ENCODE measurements at places on chromosomes 2 and 18.
A peak's percentile ranks its signal among the peaks of the same experiment; 100 is the strongest.

GRCh38 chr2:173457366-173457765, 102.7 kb downstream of the CDCA7 start:
- no peak for DNase-seq

DNA sequence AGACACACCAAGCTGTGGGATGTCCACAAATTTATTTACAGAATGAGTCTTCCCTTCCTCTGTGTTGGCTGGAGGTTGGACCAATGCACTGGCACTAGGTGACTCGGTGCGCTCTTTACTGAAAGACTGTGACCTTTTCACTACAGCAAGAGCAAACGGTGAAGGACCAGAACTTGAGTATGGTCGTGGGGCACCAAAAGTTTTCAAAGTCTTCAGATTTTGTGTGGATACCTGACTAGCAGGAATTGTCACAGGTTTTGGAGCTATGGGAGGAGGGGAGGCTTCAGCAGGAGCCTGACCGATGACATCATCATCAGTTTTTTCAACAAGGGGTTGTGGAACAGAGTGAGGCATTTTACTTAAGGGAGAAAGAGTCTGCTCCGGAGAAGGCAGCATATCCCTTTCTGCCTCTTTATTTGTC, 73.0 kb upstream of the GRB14 start:
- no peak for DNase-seq

DNA sequence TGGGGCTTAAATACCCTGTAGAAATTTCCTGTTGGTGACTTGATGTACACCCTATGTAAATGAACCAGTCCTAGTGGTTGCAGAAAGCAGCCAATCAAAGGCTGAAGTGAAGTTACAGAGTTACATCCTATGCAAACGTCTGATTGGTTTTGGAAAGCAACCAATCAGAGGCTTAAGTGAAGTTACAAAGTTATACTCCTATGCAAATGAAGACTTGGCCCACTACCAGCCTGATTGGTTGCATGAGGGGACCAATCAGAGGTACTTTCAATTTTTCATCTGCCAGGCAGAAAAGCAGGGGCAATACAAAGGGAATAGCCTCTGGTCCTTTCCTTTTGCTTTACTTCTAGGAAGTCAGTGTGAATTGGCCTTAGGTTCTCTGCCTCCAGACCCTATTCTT, 13.6 kb upstream of the ZNF397 start:
- no peak for DNase-seq

GRCh38 chr18:37505321-37505720, 60.3 kb downstream of the CELF4 start:
- DNase-seq, result no peak

GRCh38 chr2:54960164-54960563, 90.1 kb downstream of the RTN4 start:
- no peak for DNase-seq

DNA sequence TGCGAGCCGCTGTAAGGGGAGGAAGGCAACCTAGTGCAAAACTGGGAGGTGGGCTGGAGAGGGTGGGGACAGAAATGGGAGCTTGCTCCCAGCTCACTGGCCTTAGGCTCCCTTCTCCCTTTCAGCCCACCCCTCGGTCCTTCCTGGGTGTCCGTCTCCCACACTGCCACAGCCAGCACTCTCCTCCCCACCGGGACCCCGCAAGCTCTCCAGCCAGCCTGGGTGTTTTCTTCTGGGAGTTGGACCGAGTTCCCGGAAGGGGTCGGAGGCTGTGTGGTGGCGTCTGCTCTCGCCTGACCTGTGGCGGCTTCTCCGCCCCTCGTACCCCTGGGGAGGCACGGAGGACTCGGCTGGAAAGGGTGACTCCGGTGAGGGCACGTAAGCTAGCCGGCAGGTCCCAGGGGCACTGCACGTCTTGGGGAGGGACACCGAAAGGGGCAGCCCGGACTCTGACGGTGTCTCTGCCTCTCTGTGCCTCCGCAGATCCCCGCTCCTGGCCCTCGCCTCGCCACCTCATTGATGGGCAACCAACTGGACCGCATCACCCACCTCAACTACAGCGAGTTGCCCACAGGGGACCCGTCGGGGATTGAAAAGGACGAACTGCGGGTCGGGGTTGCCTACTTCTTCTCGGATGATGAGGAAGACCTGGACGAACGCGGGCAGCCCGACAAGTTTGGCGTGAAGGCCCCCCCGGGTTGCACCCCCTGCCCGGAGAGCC, 1.1 kb downstream of the LRATD1 start:
- no peak for DNase-seq

DNA sequence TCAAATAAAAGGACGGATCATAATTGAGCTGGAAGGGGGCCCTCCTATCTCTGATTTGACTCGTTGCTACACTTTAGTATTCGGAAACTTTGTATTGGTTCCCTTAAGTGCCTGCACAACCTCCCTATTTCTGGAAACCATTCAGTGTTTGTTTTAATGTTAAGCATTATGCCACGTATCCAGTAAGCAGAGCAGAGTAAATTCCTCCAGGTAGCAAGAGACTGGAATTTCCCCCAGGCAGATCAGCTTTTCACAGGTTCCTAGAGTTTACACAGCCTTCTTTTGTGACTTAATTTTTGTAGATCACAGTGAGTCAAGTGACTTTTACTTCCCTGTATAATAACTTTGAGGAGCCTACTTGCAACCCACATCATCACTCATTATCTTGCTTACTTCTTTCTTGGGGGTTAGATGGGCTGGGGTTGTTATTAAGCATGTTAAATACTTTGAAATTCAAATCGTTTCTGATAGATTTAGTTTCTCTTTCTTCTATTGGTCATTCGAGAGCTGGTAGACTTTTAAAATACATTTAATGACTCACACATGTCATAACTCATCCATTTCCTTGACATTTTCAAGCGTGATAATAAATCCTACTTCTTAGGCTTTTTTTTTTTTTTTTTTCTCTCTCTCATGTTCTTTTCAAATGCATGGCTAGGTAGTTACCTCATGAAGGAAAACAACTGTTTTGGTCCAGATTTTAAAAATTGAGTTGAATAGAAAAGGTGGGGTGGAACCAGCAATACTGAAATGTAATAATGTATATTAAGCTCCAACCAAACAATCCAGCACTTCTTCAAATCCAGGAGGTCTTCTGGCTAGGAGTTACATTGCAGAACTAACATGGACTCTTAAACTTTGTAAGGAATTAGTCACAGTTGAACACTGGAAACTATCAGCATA, 219.3 kb downstream of the NEDD4L start:
- peak; percentile 43 for DNase-seq

DNA sequence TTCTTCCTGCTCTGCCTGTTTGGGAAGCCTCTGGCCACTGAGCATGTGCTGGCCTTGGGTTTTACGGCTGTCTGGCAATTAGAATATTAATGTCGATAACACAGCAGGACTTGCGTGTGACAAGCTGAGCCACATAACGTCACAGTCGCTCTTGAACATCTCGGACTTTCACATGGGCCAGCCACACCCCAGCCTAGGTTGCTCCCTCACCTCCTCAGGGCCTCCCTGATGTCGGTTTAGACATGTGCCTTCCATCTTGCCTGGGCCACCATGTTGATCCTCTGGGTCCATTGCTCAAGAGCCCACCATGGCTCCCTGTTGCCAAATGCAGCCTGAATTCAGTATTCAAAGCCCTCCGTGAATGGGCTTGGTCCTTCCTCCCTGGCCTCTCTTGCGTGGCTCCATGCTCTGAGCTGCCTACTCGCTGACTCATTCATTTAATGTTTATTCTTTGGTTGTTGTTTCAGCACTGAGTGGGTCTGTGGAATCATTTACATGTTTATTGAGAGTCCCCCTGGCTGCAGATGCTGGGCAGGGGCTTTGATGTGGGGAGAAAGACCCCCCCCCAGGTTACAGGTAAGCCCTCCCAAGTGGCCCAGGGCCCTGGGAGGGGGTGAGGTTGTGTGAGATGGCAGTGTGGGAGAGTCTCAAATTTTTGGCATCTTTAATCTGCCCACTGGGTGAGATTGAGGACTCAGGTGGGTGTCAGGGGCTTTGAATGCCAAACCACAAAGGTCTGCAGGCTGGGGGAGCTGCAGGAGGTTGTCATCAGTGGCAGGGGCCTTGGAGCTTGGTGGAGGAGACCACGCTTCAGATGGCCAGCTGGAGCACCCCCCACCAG, 62.0 kb downstream of the ODC1 start:
- peak; percentile 40 for DNase-seq

GRCh38 chr2:144943293-144943941, 423.5 kb upstream of the ZEB2 start:
- no peak for DNase-seq

GRCh38 chr2:46153996-46154753, 143.0 kb upstream of the EPAS1 start:
- DNase-seq, result no peak

DNA sequence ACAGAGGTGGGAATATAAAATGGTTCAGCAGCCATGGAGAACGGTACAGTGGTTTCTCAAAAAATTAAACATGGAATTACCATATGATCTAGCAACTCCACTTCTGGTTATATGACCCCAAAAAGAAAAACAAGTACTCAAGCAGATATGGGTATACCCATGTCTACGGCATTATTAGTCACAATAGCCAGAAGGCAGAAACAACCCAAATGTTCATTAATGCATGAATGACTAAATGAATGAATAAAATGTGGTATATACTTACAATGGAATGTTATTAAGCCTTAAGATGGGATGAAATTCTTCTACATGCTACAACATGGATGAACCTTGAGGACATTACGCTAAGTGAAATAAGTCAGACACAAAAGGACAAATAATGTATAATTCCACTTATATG, 266.8 kb upstream of the FBXO11 start:
- DNase-seq, result no peak

GRCh38 chr2:168964251-168964807, 63.2 kb downstream of the G6PC2 start:
- DNase-seq, result peak; percentile 16

DNA sequence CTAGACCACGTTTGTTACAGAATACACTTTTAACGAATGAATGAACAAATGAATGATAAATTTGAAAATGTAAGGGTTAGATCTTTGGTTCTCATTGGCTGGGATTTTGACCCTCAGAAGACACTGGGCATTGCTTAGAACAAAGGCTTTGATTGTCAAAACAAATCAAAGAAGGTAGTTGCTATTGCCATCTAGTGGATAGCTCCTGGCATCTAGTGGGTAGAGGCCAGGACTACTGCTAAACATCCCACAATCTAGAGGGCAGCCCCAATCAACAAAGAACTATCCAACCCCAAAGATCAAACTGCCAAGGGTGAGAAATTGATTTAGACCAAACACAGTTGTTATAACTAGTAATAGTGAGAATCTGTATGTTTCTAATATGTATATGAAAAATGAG, 552.3 kb downstream of the KCNJ3 start:
- no peak for DNase-seq

DNA sequence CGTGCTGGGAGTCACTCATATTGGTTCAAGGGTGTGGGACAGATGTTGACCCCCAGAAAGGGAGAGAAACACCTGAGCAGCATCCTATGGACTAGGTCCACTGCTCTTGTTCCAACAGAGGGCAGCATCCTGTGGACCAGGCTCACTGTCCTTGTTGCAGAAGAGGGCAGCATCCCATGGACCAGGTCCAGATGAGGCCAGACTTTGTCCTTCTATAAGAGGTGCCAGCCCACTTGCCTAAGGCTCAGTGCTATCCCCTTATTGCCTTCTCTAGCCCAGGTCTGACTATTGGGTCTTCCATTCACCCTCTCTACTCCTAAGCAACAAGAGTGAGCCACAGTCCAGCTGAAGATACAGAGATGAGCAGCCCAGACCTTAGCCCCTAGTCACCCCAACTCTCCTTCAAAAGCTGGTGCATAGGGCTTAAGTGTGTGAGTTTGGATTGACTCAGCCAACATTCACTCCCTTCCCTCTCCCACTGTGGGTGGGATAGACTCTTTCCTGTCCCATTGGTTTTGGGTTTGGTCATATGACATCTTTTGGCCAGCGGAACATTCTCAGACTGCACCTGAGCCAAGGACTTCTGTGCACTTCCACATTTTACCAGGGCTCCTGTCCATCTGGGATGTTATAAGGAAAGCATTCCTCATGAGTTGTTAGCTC, 132.4 kb upstream of the GPC1 start:
- DNase-seq, result no peak

DNA sequence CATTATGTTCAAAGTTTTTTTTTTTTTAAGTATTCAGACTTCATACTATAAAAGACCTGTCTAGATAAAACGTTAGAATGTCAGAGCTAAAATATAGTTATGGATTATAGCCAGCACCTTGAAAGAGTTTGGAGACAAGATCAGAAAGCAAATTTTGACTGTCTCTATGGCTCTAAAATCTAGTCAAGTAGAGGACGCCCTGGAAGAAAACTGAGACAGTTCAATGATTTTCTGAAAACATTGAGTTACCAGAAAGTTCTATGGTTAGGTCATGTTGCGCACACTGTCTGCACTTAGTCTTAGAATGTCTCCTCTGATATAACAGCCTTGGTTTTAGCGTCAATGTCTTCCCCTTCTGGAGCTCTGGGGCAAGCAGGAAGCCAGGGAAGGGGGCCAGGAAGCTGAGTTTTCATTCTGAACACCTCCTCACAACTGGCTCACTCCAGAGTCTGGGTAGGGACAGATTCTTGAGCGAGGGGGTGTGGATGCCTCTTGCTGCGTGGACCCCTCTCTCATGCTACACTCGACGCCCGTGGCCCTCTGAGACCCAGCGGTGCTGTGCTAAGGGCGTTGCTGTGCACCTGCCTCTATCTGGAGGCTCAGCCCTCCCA, 99.5 kb downstream of the RNF144A start:
- DNase-seq, result no peak

GRCh38 chr2:43210125-43210466, 16.3 kb downstream of the ZFP36L2 start:
- DNase-seq, result no peak

DNA sequence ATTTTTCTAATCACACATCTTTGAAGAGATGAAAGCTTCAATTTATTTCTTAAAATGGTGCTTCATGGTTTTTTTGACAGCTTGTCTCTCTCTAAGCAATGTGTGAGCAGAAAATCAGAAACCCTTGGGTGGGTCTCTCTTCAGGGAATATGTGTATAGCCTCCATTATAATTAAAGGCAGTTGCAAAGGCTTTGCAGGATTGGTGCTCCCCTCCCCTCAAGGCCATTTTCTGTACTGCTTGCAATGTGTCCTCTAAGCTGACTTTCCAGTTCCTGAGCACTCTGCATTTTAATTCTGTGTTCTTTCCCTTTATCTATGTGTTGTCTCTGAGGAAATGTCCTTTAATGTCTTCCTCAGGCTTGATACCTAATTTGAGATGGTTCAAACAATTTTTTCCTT, 172.6 kb downstream of the DPP4 start:
- DNase-seq, result no peak

- DNase-seq, result no peak
Measured at GRCh38 chr2:192098814-192099491, 95.8 kb downstream of the TMEFF2 start.

DNA sequence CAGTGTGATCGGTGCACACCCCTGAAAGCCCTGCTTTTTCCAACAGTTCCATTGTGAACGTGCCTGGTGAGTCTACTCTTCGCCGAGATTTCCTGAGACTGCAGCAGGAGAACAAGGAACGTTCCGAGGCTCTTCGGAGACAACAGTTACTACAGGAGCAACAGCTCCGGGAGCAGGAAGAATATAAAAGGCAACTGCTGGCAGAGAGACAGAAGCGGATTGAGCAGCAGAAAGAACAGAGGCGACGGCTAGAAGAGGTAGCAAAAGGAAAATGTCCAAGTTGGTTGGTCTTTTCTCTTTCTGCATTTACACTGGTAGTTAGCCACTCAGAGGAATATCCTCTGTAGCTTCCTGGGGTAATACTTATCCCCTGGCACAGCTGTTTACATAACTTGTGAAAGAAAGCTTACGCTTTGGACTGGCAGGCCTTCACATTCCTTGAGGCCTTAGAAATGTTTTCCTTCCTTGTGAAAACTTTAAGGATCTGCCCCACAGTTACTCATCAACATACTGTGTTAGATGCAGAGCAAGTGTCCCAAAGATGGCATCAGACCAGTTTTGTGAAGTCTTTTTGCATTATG, 146.6 kb downstream of the MAP4K4 start:
- no peak for DNase-seq

GRCh38 chr2:38997781-38998180, 108.1 kb downstream of the ARHGEF33 start:
- DNase-seq, result no peak

All from NCI-H226 (cell line).